Stimulated activated CD8-positive, alpha-beta memory T cell treated with anti-CD3 and anti-CD28 coated beads, Interleukin-15, amount 100 ng/mL, for 24 hours (primary cell): ENCODE measurements at places on chromosomes 2 and 18.

- no peak for DNase-seq
Measured at GRCh38 chr2:229350117-229350805, 79.2 kb upstream of the PID1 start.

- no peak for DNase-seq
Measured at GRCh38 chr2:69168950-69169654, 156.1 kb downstream of the ANTXR1 start.

GRCh38 chr2:168056242-168056787 lies 191.1 kb downstream of the STK39 start:
- DNase-seq, result no peak

DNA sequence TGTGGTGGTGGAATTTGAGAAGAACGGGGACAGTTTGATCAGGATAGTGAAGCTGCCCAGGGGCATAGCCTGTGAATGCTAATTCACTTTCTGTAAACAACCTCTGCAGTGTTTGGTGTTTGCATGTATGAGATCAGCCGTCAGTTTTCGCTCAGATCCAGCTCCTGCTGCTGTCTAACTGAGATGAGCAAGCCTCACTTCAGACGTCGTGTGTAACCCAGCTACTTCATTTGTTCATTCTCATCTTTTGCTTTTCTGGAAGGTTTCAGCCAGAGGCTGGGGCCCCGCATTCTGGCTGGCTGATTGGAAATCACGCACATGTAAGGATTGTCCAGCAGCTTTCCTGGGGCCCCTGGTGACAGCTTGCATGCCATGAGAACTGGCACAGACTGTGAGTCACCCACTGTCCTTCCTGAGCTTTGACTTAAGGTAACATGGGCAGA lies 48.9 kb downstream of the LDLRAD4 start:
- DNase-seq, result no peak

- DNase-seq, result no peak
Measured at GRCh38 chr2:105712166-105712915, 32.4 kb upstream of the NCK2 start.

DNA sequence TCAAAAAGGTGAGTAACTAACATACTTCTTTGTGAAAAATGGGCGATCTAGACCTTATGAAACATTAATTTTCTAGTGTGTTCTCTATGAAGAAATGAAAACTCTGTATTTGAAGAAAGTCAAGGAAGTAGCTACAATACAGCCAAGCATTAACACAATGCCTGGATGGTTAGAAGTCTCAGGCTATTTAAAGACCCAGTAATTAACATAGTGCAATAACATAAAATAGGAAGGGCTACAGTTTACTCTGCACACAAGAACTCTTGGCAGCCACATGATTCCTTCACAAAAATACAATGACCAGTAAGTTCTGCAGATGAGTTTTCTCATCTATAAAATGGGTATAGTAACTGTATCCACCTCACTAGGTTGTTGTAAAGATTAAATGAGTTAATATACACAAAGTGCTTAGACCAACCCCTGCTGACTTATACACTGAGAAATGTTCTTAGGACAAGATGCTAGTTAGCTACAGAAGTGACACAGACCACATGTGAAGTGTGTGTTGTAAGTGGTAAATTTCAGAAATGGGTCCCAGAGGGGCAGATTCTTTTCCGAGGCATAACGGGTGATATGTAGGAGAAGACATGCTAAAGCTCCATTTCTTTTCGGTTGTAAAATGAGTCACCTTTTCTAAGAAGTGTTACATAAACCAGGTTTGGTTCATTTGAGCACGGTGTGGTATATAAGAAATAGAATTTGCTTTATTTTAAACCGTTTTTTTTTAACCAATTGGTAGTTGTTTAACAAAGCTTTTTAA lies 61.8 kb downstream of the CXCR4 start:
- no peak for DNase-seq

GRCh38 chr2:38077431-38077769 lies 1.4 kb upstream of the CYP1B1 start:
- DNase-seq, result no peak

DNA sequence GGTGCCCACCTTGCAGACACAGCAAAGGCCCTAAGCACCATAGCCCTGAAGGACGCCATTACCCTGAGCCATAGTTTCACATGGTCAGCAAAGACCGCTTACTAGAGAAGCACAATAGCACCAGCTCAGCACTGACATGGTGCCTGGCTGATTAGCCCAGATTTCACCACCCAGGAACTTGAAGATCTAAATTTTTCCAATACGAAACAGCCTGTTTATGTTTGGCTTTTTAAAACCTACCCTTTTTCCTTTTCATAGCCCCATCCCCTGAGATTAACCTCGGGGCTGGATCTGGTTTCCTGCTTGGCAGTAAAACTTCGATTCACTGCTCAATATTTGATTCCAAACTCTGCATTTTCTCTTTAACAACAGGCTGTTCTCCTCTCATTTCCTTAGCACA lies 158.5 kb upstream of the PID1 start:
- no peak for DNase-seq

DNA sequence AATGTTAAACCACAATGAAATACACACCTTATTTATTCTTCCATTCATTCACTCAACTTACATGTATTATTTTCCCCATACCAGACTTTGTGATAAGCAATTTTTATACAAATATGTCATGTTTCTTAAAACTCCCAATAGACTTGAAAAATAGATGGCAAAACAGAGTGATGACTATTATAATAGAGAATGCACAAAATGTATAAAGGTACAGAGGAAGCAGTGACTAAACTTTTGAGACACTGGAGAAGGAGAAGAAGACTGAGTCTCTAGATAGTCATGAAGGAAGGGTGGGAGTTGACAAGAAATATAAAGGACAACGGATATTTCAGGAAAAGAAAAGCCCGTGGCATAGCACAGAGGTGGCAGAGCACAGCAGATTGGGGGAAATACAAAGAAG lies 198.1 kb upstream of the SLC39A10 start:
- DNase-seq, result no peak

GRCh38 chr2:227325839-227326195 lies 766 bp downstream of the MFF start:
- DNase-seq, result no peak

DNA sequence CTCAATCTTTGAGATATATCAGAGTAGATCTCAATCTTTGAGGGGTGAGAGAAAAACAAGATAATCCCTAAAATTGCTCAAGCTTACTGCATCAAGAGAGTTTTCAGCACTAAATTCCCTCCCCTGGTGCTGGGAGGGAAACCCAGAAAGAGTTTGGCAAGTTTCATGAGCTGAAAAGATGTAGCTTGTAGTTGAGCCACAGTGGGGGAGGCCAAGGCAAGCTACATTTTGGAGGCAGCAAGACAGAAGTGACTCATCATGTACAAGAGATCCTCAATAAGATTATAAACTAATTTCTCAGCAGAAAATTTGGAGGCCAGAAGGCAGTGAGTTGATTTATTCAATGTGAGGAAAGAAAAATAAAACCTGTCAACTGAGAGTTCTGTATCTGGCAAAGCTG lies 308.2 kb downstream of the PIEZO2 start:
- no peak for DNase-seq

DNA sequence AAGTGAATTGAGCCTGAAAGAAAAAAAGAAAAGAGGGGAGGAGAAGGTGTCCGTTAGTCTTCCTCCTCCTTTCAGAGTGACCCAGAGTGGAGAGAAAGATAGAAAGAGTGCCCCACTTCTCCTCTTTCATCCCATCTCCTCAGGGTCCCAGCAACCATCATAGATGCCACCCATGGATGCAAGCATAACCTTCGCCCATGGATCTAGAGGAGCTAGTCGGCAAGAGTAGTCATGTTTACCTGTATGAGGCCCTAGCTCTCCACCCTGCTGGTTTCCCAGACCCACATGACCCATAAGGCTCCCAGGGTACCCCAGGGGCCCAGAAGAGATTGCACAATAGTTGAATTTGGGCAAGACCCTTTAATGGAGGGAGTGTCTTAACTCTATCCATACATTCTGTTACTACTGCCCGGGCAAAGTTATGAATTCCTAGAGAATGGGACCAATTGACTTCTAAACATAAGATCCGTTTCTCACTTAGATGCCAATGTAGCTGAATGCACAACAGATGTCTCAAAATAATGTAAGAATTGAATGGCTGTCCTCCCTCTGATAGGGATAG lies 56.1 kb upstream of the CDCA7 start:
- DNase-seq, result no peak
